Progenitor cell of endocrine pancreas (in vitro differentiated cells): ENCODE measurements at places on chromosomes 11 and 22. TPM values are rescaled to one million over a fixed set of nuclear protein-coding genes. Genes with fewer than 3 reads are reported as not detected.
A peak's percentile ranks its signal among the peaks of the same experiment; 100 is the strongest.

Gene RAB36
- total RNA-seq, result 10.1 and 10.3 TPM in 2 replicates

Gene CLTCL1
- 6.6 and 8.7 TPM in 2 replicates for total RNA-seq

- no peak for DNase-seq
Observed at GRCh38 chr22:26308467-26308866, 120.6 kb upstream of the ASPHD2 start.

Gene STARD10
- 212 and 220 TPM in 2 replicates for total RNA-seq

- no peak for DNase-seq
Observed at GRCh38 chr11:70203751-70204465, 812 bp downstream of the FADD start.

DNA sequence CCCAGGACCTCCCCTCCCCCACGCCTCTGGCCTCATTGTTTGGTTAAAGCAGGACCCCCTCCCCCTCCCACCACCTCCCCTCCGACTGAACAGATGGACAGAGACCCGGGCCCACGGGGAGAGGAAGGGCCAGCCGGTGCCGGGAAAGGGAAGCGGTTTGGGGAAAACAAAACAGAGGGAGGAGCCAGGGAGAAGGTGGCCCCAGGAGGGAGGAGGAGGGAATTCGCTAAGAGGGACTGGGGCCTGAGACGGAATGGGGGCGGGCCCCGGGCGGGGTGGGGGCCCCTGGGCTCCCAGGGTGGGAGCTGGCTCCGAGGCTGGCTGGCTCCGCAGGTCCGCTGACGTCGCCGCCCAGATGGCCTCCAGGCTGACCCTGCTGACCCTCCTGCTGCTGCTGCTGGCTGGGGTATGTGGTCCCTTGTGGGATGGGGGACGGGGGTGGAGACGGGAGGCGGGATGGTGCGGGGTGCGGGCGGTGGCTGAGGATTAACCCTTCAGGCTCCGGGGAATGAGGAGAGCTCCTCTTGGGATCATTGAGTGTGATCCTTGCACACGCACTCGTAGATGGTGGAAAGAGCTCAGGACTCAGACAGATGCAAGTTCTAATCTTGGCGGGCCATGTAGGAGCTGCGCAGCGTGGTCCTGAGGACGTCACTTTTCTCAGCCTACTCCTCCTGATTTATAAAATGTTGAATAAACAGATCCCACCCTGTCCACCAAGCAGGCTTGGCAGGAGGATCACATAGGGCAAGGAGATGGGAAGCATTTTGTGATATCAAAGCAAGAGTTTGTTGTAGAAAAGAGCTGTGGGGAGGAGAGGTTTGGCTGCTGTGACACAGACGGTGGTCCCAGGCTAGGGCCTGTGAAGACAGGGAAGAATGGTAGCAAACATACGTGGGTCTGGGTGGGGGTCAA lies 688 bp downstream of the SERPING1 start:
- DNase-seq, result peak; percentile 75

DNA sequence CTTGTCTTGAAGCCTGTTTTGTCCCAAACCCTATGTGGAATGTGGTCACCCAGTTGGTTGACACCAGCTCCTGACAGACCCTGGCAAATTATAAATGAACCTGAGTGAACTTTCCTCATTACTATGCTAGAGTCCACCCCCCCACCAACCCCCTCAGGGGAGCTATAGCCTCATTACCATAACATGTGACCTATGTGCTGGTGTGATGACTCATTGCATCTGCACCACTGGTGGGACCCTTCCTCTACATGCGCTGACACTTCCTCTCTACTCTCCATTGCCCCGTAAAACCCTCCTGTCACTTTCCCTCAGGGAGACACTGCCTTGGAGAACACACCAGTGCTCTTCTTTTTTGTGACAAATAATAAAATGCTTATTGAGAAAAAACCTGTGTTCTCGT lies 105.0 kb upstream of the SESN3 start:
- no peak for DNase-seq

DNA sequence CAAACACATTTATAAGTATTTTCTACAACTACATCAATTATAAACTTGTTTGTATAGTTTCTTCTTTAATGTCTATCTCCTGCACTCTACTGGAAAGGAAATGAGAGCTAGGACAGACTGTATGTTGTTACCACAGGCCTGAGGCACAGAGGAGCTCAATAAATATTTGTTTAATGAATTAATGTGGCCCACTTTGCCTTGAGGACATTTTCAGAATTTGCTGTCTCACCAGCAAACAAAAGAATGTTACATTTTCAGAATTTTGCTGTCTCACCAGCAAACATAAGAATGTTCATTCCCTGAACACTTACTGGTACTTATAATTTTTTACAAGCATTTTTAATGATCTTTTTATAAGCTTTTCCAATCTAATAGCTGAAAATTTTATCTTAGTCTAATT lies 41.9 kb upstream of the WNT7B start:
- no peak for DNase-seq

DNA sequence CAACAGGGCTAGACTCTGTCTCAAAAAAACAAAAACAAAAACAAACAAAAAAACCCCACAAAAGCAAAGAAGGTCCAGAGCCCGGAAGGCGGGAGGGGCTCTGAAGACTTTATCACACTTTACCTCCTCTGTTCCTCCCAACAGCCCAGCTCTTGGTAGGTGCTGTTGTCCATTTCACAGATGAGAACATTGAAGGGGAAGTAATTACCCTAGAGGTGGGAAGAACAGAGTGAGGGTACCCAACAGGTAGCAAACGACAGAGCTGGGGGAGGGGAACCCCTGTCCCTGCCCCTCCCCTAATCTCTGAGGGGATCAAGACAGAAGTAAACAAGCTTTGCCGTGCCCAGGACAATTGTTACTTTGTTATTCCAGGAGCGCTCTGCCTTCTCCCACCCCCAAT lies 1.0 kb upstream of the BIK start:
- DNase-seq, result no peak

Gene NECTIN1
- total RNA-seq, result 42.1 and 44.8 TPM in 2 replicates

- DNase-seq, result no peak
Observed at GRCh38 chr11:5277807-5278382, 8.2 kb upstream of the HBE1 start.
